ENCODE measurements at places on chromosomes 12 and 14. TPM values are rescaled to one million over a fixed set of nuclear protein-coding genes. Genes with fewer than 3 reads are reported as not detected.

The KRT74 gene
- not detected for total RNA-seq

- DNase-seq, result no peak
Measured at GRCh38 chr14:105065280-105066228, at the start of gene GPR132. Gene GPR132 (minus strand): TSS chr14:105065430. CDS start chr14:105055420, 10,010 bp downstream.

DNA sequence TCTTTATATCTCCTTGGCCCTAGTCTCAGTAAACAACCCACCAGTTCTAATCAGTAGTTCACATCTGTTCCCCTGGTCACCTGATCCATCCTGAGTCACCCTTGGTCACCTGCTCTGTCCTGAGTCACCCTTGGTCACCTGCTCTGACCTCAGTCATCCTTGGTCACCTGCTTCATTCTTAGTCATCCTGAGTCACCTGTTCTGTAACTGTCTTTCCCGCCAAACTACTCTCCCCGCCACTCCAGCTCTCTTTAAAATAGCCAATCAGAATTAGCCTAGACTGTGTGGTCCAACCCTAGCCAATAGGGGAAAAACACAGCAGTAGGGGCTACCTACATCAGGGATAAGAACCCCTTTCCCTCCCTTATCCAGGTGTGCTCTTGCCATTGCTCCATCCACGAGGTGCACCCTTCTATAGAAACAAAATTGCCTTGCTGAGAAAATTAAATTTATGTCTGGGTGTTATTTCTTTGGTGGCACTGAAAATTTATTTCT is 245.4 kb upstream of the DIO3 start:
- DNase-seq, result no peak

The PITPNM2 gene
- total RNA-seq, result 15.9 TPM

DNA sequence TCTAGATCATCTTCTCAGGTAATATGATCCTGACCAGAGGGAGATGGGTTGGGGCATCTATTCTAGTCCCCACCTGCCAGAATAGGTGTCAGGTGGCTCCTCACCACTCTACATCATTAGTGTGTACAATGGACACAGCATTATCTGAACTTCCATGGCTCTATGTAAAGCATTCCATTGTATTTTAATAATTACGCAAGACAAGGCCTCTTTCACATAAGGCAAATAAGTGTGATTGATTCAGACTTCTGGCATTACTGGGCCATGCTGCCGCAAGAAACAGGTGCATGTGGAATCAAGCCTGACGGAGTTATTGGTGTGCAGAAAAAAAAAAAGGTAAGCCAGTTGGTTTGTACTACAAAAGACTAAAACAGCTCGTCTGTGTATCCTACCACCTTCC is 3.1 kb upstream of the DDHD1 start:
- no peak for DNase-seq

All from endothelial cell of umbilical vein (primary cell).